A673 (cell line): ENCODE measurements at places on chromosomes 4 and X.

DNA sequence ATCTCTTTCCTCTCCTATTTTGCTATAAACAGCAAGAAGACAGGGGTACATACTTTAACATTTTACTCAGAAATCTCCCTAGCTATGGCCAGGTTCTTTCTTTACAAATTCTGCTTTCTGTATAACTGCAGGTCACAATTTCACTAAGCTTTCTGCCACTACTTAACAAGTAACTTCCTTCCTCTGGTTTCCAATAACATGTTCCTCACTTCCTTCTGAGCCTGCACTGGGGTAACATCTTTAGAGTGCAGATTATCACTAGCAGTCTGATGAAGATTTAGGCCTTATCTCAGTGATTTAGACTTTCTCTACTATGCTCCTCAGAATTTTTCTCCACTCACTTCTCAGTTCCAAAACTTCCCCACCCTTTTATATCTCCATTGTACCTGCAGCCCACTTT lies 1930.5 kb upstream of the AGA start:
- DNase-seq: no peak
- H3K27me3 ChIP-seq: no peaks in the 10 kb centered on the region
- no peak overlapping the region for H3K27ac ChIP-seq
- no peaks in the 10 kb centered on the region for H3K4me1 ChIP-seq
- no peaks in the 10 kb centered on the region for H3K36me3 ChIP-seq
- H3K4me3 ChIP-seq: no peak overlapping the region

- peaks cover 23% of the 10 kb centered on the region for H3K4me1 ChIP-seq
- peak; percentile 90 for DNase-seq
- peak overlapping the region; percentile 83 for H3K27ac ChIP-seq
- peak overlapping the region; percentile 82 for H3K4me3 ChIP-seq
- H3K36me3 ChIP-seq: no peaks in the 10 kb centered on the region
Measured at GRCh38 chr4:156968479-156968984, 3.1 kb downstream of the PDGFC start.

- no peak overlapping the region for H3K4me3 ChIP-seq
- H3K27ac ChIP-seq: no peak overlapping the region
- H3K36me3 ChIP-seq: no peaks in the 10 kb centered on the region
- H3K4me1 ChIP-seq: peaks cover 7% of the 10 kb centered on the region
- no peaks in the 10 kb centered on the region for H3K27me3 ChIP-seq
- DNase-seq: no peak
Measured at GRCh38 chrX:96140796-96141195, 543.8 kb upstream of the DIAPH2 start.

DNA sequence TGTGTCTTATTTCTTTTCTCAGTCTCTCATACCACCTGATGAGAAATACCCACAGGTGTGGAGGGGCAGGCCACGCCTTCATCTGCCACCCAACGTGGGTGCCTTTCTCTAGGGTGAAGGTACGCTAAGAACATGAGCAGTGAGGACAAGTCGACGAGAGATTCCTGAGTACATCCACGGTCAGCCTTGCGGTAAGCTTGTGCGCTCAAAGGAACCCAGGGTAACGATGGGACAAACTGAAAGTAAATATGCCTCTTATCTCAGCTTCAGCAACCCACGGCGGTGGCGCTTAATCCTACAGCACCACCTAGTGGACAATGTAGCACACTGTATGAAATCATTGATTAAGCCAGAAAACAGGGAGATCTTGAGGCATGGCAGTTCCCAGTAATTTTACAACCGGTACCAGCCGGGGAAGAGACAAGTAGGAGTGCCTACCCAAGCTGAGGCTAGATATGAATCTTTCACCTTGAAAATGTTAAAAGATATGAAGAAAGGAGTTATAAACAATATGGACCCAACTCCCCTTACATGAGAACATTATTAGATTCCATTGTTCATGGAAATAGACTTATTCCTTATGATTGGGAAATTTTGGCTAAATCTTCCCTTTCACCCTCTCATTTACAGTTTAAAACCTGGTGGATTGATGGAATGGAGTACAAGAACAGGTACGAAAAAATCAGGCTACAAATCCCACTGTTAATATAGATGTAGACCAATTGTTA lies 63.0 kb downstream of the ZNF732 start:
- H3K4me1 ChIP-seq: no peaks in the 10 kb centered on the region
- H3K27ac ChIP-seq: no peak overlapping the region
- no peaks in the 10 kb centered on the region for H3K36me3 ChIP-seq
- no peaks in the 10 kb centered on the region for H3K27me3 ChIP-seq
- peak overlapping the region; percentile 16 for H3K4me3 ChIP-seq
- DNase-seq: peak; percentile 85
